A549 treated with Mapracorat at 1 μM for 4 hours (cell line): ENCODE measurements at places on chromosomes 16 and 17. TPM values are rescaled to one million over a fixed set of nuclear protein-coding genes. Genes with fewer than 3 reads are reported as not detected.

The MYH11 gene
- total RNA-seq, result 0.02 to 0.21 TPM (median 0.12 TPM) in 5 replicates

The COX4I1 gene
- total RNA-seq, result 777 to 814 TPM (median 793 TPM) in 5 replicates

The OTOP2 gene
- total RNA-seq, result 0.08 to 0.10 TPM in 2 of 5 replicates, not detected in the others

The ALOX15B gene
- total RNA-seq, result 0.09 to 0.20 TPM (median 0.18 TPM) in 5 replicates

The MAF gene
- total RNA-seq, result 0.23 to 0.67 TPM (median 0.33 TPM) in 5 replicates

The CDK5R1 gene
- total RNA-seq, result 4.6 to 6.3 TPM (median 5.8 TPM) in 5 replicates

The CFAP52 gene
- 0.28 TPM in 1 of 5 replicates, not detected in the others for total RNA-seq

The CD300LF gene
- total RNA-seq, result not detected in 5 replicates

The HP gene
- 0.33 TPM in 1 of 5 replicates, not detected in the others for total RNA-seq

The DHRS7C gene
- not detected in 5 replicates for total RNA-seq

The ALOX15 gene
- 0.10 to 0.28 TPM (median 0.14 TPM) in 4 of 5 replicates, not detected in the other for total RNA-seq

The SLC6A2 gene
- total RNA-seq, result 0.07 to 0.09 TPM in 2 of 5 replicates, not detected in the others

The LAT gene
- 2.5 to 5.8 TPM (median 3.9 TPM) in 5 replicates for total RNA-seq

The ATP1B2 gene
- 0.08 to 0.45 TPM (median 0.10 TPM) in 5 replicates for total RNA-seq

The TEKT1 gene
- total RNA-seq, result 0.04 to 0.23 TPM (median 0.07 TPM) in 4 of 5 replicates, not detected in the other

The PLCD3 gene
- total RNA-seq, result 148 to 196 TPM (median 180 TPM) in 5 replicates
